ENCODE measurements at places on chromosomes 2 and 18. TPM values are rescaled to one million over a fixed set of nuclear protein-coding genes. Genes with fewer than 3 reads are reported as not detected.

DNA sequence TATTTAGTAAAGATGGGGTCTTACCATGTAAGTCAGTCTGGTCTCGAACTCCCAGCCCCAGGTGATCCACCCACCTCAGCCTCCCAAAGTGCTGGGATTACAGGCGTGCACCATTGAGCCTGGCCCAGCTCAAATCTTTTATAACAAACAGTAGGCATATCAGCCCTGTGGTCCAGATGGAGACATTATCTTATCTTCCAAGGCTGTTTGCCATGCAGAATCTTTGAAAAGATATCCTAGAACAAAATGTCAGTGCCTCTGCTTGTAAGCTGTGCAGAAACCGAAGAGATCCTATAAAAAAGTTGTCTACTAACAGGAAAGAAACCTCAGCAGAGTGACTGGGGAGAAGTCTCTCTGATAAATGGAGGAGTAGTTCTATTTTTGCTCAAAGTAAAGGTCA, 142.1 kb downstream of the PTH2R start:
- no peaks in the 10 kb centered on the region for H3K4me1 ChIP-seq
- no peaks in the 10 kb centered on the region for H3K36me3 ChIP-seq
- no peaks in the 10 kb centered on the region for H3K27me3 ChIP-seq
- H3K27ac ChIP-seq, result no peak overlapping the region
- no peak overlapping the region for H3K4me3 ChIP-seq

DNA sequence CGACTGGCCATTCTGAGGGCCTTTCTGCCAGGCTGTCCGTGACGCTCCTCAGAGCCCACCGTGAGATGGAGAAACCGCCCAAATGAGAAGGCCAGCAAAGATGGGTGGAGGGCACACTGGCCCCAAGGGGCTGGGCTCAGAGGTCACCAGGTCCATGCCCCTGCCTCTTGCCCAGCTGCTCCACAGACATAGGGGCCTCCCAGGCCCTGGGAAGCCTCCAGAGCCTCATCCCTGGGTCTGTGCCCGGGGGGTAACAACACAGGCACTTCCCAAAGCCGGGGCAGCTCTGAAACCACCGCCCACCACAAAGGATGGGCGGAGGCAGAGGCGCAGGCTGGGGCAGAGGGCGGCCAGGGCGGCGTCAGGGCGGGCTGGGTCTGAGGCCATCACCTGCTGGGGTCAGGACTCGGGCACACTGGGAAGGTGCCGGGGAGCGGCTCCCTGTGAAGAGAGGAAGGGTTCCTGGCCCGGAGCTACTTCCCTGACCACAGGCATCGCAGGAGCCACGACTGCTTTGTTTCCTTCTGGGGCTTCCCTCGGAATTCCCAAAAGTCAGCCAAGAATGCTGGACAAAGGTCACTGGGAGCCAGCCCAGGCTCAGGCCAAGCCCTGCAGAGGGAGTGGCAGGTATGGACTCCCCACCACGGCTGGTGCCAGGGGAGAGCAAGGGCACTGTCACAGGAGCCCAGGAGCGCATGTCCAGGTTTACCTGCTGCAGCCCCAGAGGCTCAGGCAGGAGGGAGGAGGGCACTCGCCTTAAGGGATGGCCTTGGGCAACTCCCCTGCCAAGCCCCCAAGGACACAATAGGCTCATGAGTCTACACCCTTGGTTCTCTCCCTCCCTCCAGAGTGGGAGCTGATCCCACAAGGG, 9.4 kb downstream of the CYP26B1 start:
- no peak overlapping the region for H3K4me3 ChIP-seq
- H3K4me1 ChIP-seq, result peaks cover 2% of the 10 kb centered on the region
- no peak overlapping the region for H3K27ac ChIP-seq
- DNase-seq, result no peak

The PARD6G gene
- total RNA-seq, result 0.26 TPM

The CPLX4 gene
- total RNA-seq, result not detected

The ANKRD62 gene
- not detected for total RNA-seq

GRCh38 chr18:78701771-78702396, 277.7 kb upstream of the SALL3 start:
- H3K4me1 ChIP-seq, result no peaks in the 10 kb centered on the region
- H3K27ac ChIP-seq, result no peak overlapping the region

GRCh38 chr2:170882758-170883157, 46.3 kb upstream of the GORASP2 start:
- H3K27ac ChIP-seq, result no peak overlapping the region
- H3K4me3 ChIP-seq, result no peak overlapping the region
- no peak for DNase-seq

- DNase-seq, result no peak
- H3K36me3 ChIP-seq, result no peaks in the 10 kb centered on the region
- no peaks in the 10 kb centered on the region for H3K4me1 ChIP-seq
- no peaks in the 10 kb centered on the region for H3K27me3 ChIP-seq
These were observed 237.0 kb downstream of the ATAD2B start for GRCh38 chr2:23689891-23690290.

- peaks cover 17% of the 10 kb centered on the region for H3K27me3 ChIP-seq
- no peak overlapping the region for H3K27ac ChIP-seq
These were observed 3.3 kb upstream of the ABCA12 start for GRCh38 chr2:215141706-215142105.

The TEKT4 gene
- total RNA-seq, result not detected

DNA sequence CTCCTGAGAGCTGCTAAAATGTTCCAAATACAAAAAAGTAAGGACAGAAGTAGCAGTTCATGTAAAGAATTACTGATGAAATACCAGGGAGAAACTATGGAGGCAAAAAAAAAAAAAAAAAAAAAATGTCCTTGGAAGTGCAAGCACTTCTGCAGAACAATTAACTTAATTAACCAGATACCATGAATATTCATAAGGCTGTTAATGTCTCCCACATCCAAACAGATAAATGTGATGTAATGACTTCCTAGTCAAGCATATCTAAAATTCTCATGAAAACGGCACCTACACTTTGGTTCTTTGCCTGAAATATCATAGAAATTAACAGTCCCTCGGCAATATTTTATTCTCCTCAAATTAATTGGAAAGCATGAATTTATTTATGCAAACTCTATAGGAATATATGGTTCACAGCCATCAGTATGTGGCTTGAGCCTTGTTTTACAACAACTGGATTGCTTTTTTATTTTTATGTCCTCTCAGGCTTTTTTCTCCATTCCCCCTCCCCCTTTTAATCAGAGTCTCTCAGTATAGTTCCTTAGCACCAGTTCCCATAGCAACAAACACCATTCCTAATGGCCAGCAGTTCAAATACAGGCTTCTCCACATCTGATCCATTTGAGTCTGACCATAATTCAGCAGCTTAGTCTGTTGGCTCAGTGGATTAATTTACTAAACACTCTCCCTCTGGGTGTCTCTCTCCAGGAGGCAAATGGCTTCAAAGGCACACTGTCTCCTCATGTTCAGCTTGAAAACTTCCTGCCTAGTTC, 97.1 kb downstream of the ITGA4 start:
- H3K27me3 ChIP-seq, result no peaks in the 10 kb centered on the region
- H3K4me1 ChIP-seq, result no peaks in the 10 kb centered on the region
- no peak for DNase-seq
- no peaks in the 10 kb centered on the region for H3K36me3 ChIP-seq

- peaks cover 19% of the 10 kb centered on the region for H3K36me3 ChIP-seq
- H3K27me3 ChIP-seq, result no peaks in the 10 kb centered on the region
- peaks cover 12% of the 10 kb centered on the region for H3K4me1 ChIP-seq
- H3K4me3 ChIP-seq, result no peak overlapping the region
These were observed 6.0 kb downstream of the TMEM214 start for GRCh38 chr2:27038631-27039339.

The FSIP2 gene
- total RNA-seq, result not detected

The STAT4 gene
- total RNA-seq, result 80.6 TPM

GRCh38 chr18:36045241-36045991, 21.9 kb downstream of the RPRD1A start:
- no peak overlapping the region for H3K4me3 ChIP-seq
- H3K4me1 ChIP-seq, result peaks cover 47% of the 10 kb centered on the region
- H3K27ac ChIP-seq, result no peak overlapping the region

DNA sequence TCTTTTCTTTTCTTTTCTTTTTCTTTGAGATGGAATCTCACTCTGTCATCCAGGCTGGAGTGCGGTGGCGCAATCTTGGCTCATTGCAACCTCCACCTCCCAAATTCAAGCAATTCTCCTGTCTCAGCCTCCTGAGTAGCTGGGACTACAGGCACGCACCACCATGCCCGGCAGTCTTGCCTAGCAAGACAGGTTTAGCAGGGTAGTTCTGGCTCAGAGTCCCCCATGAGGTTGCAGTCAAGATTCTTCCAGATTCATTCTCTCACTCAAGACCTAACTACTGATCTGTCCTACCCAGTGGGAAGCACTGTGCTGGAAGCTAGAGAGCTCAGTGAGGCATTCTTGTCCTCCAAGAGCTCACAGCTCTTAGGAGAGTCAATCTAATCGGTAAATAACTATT, 17.6 kb upstream of the ZAP70 start:
- no peak overlapping the region for H3K27ac ChIP-seq
- H3K4me3 ChIP-seq, result no peak overlapping the region
- peaks cover 11% of the 10 kb centered on the region for H3K4me1 ChIP-seq
- DNase-seq, result no peak
- no peaks in the 10 kb centered on the region for H3K27me3 ChIP-seq

GRCh38 chr2:55048508-55049042, 1.7 kb downstream of the RTN4 start:
- H3K36me3 ChIP-seq, result peaks cover 19% of the 10 kb centered on the region
- DNase-seq, result no peak
- H3K4me1 ChIP-seq, result peaks cover 48% of the 10 kb centered on the region
- peak overlapping the region; percentile 98 for H3K4me3 ChIP-seq
- H3K27me3 ChIP-seq, result no peaks in the 10 kb centered on the region
- peak overlapping the region; percentile 90 for H3K27ac ChIP-seq

GRCh38 chr2:143296089-143296488, 166.9 kb downstream of the ARHGAP15 start:
- no peaks in the 10 kb centered on the region for H3K27me3 ChIP-seq
- no peak for DNase-seq
- H3K27ac ChIP-seq, result no peak overlapping the region
- peaks cover 5% of the 10 kb centered on the region for H3K36me3 ChIP-seq
- H3K4me3 ChIP-seq, result no peak overlapping the region

DNA sequence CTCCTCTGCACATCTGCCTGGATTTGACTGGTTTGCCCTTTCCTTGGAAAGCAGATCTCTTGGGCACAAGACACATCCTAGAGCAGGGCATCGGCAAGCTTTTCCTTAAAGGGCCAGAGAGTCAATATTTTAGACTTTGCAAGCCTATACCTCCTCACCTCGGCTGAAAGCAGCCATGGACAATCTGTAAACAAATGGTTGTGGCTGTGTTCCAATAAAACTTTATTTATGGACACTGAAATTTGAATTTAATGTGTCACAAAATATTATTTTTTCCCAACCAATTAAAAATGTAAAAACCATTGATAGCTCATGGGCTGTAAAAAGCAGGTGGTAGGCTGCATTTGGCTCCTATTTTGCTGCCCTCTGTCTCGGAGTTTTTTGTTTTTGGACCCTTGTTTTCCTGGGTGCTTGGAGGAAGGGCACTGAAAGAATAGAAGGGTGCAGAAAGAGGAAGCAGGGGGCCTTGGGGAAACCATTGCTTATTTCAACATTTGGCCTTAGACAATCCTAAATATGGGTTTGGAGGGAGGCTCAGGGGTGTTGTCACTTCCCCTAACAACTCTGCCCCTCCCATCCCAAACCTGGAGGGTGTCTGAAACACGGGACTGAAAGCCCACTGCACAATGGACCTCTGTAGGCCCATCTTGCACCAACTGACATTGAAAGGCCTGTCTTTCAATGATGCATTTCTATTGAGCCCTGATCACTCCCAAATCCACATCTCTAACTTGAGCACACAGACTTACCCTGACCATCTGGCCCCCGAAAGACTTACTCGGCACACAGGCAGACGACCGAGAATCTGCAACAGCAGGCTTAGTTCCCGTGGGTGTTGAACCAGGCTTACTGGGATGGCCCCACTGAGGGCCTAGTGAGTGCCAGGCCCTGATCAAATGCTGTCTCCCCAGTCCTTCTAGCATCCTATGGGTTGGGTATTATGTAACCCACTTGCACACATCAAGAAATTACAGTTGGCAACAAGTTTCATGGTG, 7.1 kb upstream of the ZFP36L2 start:
- peaks cover 24% of the 10 kb centered on the region for H3K4me1 ChIP-seq
- no peaks in the 10 kb centered on the region for H3K27me3 ChIP-seq
- DNase-seq, result no peak
- H3K36me3 ChIP-seq, result peaks cover 11% of the 10 kb centered on the region
- no peak overlapping the region for H3K27ac ChIP-seq

The SP100 gene
- total RNA-seq, result 108 TPM

DNA sequence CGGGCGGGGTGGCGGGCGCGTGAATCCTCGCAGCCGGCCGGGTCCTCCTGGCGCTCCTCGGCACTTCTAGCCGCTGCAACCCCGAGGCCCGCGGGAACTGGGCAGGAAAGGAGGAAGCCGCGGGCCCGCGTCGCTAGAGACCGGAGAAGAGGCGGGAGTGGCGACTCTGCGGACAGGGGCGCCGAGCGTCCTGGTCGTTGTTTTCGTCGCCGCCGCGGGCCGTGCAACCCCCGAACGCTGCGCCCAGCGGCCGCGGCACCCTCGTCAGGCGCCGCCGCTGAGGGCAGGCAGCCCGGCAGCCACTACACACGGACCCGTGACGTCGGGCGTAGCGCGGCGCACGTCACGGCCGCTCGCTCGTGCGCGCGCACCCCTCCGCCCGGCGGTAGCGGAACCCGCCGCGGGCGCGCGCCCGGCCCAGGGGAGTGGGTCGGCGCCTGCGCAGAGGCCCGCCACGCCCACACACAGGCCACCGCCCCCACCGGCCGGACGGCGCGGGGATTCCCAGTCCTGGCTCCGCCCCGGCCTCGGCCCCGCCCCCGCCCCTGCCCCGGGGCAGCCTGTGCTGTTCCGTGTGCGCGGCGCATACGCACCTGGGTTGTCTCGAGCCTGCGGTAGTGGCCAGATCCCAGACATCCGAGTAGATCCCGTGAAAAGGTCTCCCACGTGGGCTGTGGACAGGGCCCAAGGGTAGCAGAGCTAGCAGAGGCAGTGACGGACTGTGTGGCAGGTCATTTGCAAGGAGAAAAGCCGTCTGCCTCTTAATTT, at the start of gene MAP3K2:
MAP3K2 (minus strand) TSS at position 321 of the 768 bp plus-strand sequence. CDS start 44,846 bp downstream, outside the sequence.
- H3K27ac ChIP-seq, result peak within 1 kb of the TSS; percentile 95
- DNase-seq, result peak; percentile 95
- no peaks in the 10 kb centered on the region for H3K27me3 ChIP-seq
- H3K4me3 ChIP-seq, result peak within 1 kb of the TSS; percentile 90
- H3K36me3 ChIP-seq, result peaks cover 28% of the 10 kb centered on the region

DNA sequence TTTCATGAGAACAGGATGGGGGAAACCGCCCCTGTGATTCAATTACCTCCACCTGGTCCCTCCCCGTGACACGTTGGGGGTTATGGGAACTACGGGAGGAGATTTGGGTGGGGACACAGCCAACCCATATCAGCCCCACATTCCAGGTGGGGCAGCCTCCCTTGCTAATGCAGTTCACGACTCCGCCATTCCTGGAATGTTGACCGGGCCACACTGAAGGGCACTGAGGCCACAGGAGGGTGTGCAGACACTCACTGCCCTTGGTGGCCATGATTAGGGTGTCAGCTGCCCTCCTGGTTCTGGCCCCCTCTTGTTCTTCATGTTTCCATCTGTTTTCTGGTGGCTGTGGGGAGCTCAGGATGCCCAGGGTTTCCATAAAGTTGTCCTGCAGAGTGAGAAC, 176.3 kb downstream of the TWIST2 start:
- no peaks in the 10 kb centered on the region for H3K36me3 ChIP-seq
- no peak overlapping the region for H3K27ac ChIP-seq
- H3K4me1 ChIP-seq, result no peaks in the 10 kb centered on the region
- H3K4me3 ChIP-seq, result no peak overlapping the region

Measured in activated naive CD8-positive, alpha-beta T cell treated with anti-CD3 and anti-CD28 coated beads for 36 hours (primary cell).